ENCODE measurements at places on chromosomes 2 and 18. TPM values are rescaled to one million over a fixed set of nuclear protein-coding genes. Genes with fewer than 3 reads are reported as not detected.

HOXD1 gene
- total RNA-seq = not detected

SERPINB8 gene
- 28.2 TPM for total RNA-seq

TFPI gene
- 274 TPM for total RNA-seq

KCNE4 gene
- total RNA-seq = 1.6 TPM

SULT1C2 gene
- total RNA-seq = under 0.01 TPM

PTPN2 gene
- 26.5 TPM for total RNA-seq
